ENCODE measurements at places on chromosomes 2 and 18. TPM values are rescaled to one million over a fixed set of nuclear protein-coding genes. Genes with fewer than 3 reads are reported as not detected.

DNA sequence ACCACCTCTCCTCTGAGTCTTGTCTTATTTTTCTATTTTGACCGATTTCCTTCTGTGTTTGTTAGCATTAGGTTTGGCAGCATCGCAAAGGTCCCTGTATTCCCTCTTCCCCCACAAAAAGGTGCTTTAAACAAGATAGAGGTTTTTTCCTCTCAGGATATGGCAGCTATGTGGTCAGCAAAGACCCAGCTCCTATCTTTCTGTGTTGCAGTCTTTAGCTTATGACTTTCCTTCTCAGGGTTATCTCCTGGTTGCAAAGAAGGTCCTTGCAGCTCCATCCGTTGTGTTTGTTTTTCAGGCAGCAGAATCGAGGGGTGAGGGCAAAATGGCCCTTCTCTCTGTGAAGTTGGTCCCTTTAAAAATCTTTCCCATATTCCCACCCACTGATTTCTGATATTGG is 38.4 kb downstream of the GALNT1 start:
- DNase-seq = no peak

DNA sequence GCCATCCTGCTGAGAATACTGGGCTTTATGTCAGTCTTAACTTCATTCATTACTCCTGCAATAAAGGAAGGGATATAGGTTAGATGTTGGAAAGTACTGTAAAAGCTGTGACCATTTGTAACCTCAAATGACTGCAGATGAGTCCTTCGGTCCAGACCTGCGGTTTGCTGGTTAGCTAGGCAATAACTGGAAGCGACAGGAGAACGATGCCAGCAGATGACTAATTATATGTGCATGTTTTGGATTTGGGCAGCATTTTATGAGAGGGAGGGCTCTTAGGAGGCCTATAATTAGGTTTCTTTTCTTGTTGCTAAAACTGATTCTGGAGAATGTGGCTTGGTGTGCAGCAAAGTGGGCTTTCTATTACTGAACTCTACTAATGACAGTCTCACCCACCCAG is 205.6 kb downstream of the TMEM182 start:
- DNase-seq = no peak

DNA sequence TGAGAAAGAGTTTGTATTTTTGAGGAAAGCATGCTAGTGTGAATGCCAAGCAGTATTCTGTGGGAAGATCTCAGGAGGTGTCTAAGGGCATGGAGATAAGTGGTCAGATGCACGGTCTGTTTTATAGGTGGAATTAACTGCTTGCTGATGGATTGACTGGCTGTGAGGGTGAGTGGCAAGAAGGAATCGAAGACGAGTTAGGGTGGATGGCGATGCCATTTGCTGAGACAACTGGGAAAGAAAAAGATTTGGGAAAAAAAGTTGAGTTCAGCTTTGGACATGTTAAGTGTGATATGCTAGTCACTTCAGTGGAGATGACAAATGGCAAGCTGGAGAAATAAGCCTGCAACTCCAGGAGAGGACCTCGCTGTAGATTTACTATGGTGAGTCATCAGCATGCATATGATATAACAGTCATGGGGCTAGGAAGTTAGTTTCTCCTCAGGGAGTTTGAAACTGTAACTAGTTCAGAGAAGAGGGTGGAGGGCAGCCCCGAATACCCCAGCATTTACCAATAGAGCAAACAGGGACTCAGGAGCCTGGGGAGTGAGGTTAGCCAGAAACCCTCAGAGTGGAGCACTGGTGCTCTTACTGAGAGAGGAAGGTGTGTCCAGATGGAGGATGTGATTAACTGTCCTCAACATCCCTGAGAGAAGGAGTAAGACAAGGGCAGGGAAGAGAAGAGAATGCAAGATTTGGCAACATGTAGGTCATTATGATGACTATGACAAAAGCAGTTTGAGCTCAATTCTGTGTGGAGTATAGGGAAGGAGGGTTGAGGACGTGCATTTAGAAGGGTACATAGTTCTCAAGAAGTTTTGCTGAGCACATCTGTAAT is 2.0 kb upstream of the HK2 start:
- DNase-seq = no peak

GRCh38 chr18:63848159-63848558 is 39.3 kb upstream of the SERPINB2 start:
- DNase-seq = no peak

DNA sequence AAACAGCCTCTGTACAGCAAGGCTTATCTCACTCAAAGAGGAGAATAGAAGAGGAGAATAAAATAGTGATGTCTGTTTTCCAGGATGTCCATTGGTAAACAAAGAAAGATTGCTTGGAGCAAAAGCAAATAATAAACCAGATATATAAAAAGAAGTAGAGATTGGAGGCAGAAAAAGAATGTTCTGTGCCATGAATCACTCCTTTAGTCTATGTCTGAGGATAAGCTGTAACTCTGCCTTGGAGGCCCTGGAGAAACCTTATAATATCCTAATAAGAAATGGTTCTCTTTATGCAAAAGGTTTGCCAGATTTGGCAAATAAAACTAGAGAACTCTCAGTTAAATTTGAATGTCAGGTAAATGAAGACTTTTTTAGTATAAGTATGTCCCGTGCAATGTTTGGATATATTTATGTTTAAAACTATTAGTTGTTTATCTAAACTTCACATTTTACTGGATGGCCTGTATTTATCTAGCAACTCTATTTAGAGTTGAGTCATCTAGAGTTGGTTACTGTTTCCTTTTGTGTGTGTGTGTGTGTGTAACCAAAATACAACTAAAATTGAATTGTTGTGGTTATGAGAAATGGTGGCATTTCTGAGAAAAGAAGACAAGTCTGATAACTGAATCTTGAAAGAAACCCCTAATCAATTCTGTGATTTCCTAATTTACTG is 510.3 kb upstream of the SETBP1 start:
- DNase-seq = no peak

DNA sequence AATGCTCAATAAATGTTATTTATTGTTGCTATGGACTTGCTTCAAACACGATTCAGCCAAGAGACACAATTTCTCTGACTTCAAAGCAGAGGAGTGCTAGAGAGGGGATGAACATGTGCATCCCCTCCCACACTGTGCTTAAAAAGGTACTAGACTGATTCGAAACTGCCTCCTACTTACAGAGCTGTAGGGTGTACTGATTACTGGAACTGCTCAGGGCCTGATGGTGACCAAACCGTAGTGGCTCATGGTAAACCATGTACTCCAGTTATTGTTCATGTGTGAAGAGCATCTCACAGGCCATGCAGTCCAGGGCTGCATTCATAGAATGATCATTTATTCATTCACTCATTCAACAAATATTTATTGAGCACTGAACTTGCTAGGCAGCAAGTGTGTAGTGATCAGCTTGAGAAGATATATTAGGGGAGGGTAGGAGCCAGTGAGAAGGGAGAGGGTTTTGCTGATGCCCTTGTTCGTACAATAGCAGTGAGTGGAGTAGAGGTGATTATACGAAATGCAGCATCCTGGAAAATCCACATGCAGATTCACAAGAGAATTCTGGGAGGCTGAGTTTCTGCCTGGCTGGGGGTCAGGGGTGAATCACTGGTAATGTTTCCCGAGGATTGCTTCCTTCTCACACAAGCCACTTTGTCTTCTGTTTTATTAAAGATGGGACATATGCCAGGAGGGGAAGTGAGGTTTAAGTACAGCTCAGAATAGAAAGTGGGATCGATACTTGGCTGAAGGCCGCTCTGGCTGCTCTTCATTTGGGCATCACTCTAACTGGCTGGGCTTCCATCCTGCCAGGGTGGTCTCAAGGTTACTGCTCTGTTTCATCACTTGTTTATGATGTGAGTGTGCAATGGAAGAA is 245.4 kb downstream of the RAD51AP2 start:
- no peak for DNase-seq

DNA sequence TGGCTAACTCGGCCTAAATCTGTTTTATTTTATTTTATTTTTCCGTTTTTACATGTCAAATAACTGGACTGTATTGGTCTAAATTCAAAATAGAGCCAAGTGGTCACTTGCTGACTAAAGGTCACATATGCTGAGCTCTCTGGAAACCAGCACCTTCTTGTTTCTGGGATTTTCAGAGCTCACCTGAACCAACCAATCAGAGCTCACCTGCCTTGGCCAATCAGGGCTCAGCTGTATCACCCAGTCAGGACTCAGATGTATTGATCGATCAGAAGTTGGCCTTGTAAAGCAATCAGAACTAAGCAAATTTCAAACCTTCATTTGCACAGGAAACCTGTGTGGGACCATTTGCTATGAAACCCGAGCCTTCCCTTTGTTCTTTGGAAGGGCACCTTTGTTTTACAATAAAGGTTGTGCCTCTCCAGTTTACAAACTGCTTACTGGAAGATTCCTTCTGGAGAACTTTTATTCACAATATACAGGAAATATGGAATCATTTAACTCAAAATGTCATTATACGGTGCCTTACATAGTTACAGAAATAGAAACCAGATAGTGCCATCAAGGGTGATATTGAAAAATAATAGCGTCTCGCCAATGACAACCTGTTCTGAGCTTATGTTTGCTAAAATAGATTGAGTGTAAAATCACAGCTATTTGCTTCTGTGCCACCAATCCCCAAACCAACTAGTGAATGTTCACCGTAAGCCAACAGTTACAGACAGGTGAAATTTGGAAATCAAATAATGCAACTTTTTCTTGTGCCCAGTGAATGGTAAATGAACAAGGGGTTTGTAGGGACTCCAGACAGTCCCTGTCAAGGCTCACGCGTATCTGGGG is 17.3 kb upstream of the PSD4 start:
- DNase-seq = peak; percentile 62

QPCT gene
- not detected for total RNA-seq

GRCh38 chr18:48826271-48826670 is 124.5 kb downstream of the SMAD7 start:
- DNase-seq = no peak

IL1R1 gene
- total RNA-seq = 5.7 TPM

GRCh38 chr2:3522961-3523421 is 3.7 kb upstream of the ADI1 start:
- DNase-seq = no peak

XIRP2 gene
- total RNA-seq = not detected

DNA sequence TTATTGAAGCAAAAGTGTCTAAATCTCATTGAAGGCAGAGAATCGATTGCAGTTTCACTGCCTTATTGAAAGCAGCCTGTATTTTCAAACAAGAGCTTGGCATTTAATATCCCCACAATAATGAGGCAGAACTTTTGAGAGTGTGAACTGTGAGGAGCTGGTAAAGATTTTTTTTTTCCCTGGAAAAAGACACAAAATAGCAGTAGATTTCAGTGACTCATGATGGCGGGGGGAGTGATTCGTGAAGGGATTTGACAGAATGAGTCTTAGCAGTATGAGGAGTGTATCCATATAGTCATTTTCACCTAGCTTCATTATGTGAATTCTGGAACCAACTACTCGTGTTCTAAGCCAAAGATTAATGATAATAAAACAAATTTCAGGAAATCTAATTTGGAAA is 242.9 kb downstream of the ARL6IP6 start:
- no peak for DNase-seq

DNA sequence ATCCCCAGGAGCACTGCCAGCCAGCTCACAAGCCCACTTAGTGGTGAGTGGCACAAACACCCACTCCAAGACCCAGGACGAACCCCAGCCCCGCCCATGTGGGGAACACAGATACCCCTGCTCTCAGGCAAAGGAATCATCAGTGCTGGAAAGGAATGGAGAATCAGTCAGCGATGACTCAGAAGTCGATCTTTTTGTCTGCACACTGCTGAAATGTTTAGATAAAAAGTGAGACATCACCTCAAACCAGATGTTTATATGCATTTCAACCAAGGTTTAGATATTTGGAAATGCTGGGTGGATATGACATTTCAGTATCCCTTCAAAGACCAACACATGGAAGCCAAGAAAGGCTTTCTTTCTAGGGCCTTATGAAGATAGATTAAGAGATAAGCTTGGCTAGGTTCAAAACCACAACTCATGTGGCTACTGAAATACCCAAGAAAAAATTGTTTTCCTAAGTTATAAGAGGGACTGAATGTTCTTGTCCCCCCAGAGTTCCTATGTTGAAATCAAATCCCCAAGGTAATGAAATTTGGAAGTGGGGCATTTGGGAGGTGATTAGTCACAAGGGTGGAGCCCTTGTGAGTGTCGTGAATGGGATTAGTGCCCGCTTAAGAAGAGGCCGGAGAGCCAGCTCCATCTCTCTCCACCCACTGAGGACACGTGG is 43.7 kb downstream of the POU3F3 start:
- no peak for DNase-seq

DNA sequence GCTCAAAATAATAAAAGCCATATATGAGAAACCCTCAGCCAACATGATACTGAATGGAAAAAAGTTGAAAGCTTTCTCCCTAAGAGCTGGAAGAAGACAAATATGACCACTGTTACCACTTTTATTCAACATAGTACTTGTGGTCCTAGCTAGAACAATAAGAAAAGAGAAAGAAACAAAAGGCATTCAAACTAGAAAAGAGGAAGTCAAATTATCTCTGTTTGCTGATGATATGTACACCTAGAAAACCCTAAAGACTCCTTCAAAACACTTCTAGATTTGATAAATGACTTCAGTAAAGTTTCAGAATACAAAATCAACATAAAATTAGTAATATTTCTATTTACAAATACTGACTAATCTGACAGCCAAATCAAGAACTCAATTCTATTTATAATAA is 328.8 kb upstream of the GCFC2 start:
- DNase-seq = no peak

GRCh38 chr2:101737478-101738255 is 40.2 kb downstream of the MAP4K4 start:
- DNase-seq = no peak

CFAP221 gene
- not detected for total RNA-seq

TNFRSF11A gene
- total RNA-seq = 3.5 TPM

DNA sequence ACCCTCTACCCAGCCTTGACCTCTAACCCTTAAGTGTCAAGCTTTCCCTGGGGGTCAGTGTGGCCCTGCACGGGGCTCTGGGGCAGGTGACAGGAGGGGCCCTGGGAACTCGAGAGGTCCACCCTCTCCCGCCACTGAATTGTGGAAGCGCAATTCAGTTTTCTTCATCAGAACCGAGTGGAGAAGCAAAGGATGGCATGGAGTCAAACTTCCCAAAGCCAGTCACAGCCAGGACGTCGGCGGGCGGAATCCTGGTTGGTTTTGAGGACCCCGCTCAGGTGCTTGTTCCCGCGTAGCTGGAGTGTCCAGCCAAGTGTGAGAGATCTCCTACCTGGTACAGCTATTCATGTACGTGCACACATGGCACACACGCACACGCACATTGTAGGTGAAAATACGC is 62.0 kb downstream of the MBP start:
- DNase-seq = no peak

DNA sequence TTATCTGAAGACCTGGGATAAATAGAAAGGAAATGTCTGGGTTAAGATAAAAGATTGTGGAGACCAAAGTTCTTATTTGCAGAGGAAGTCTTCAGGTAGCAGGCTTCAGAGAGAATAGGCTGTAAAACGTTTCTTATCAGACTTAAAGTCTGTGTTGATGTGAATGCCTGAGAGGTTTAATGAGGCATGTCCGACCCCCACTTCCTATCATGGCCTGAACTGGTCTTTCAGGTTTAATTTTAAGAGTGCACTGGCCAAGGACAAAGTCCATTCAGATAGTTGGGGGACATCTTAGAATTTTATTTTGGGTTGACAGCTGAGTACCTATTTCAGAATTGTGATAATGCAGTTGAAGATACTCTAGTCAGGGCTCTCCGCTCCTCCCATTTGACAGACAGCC is 92.1 kb downstream of the ATL2 start:
- no peak for DNase-seq

Data from activated naive CD4-positive, alpha-beta T cell treated with anti-CD3 and anti-CD28 coated beads for 36 hours (primary cell).